ENCODE measurements at places on chromosomes 1 and 21.

GRCh38 chr1:53172426-53173128 lies 24.0 kb upstream of the CPT2 start:
- H3K36me3 ChIP-seq: no peaks in the 10 kb centered on the region
- no peak overlapping the region for H3K4me3 ChIP-seq
- no peak for DNase-seq
- no peak overlapping the region for H3K27ac ChIP-seq
- no peaks in the 10 kb centered on the region for H3K27me3 ChIP-seq
- H3K4me1 ChIP-seq: peaks cover 15% of the 10 kb centered on the region

DNA sequence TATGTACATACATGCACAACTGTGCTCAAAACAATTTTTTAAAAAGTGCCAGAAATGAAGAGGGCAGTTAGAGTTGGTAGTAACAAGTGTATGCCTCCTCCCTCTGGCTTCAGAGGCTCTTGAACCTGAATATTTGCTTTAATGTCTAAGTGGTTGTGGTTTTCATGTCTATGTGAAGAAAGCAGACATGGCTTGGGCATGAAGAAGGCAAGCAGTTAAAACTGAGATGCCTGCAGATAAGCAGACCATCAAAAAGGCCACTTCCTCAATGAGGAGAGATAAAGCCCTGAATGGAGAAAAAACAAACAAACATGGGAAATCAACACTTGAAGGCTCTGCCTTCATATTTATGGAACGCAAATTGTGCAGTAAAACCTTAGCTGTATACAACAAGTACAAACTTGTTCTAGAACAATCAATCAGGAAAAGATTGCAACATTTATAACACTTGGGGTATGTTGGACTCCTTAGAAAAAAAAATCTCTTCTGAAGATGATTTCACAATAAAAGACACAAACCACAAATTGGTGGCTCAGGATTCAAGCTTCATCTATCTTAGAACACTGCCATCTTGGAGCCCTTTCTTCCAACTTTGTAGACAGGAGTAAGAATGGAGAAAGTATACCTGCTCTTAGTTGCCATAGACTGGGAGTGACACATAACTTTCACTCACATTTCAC lies 52.7 kb upstream of the PLA2G4A start:
- H3K27ac ChIP-seq: no peak overlapping the region
- H3K4me3 ChIP-seq: no peak overlapping the region
- H3K4me1 ChIP-seq: no peaks in the 10 kb centered on the region
- H3K27me3 ChIP-seq: no peaks in the 10 kb centered on the region
- no peaks in the 10 kb centered on the region for H3K36me3 ChIP-seq

DNA sequence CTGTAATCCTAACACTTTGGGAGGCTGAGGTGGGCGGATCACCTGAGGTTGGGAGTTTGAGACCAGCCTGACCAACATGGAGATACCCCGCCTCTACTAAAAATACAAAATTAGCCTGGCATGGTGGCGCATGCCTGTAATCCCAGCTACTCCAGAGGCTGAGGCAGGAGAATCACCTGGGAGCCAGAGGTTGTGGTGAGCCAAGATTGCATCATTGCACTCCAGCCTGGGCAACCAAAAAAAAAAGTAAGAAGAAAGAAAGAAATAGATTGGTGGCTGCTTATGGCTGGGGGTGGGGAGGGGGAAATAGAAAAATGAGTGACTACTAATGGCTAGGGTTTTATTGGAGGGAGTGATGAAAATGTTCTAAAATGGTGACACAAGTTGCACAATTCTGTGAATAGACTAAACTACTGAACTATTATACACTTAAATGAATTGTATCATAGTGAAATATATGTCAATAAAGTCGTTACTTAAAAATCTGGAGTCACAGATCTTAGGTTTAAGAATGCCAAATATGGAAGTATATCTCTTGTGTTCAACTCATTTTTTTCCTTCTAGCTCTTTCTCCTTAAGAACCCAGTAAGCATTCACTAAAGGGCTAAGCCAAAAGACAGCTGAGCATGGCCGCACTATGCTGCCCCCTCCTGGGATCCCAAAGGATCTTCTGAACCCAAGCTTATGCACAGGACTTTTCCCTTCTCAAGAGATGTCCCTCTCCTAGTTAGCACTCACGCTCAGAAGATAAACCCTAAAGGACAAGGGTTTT lies 3.2 kb upstream of the NPL start:
- no peaks in the 10 kb centered on the region for H3K36me3 ChIP-seq
- H3K4me1 ChIP-seq: 0 out of 2 replicates have a peak, but pooled peaks cover 3% of the 10 kb centered on the region
- DNase-seq: peak; percentile 38
- H3K4me3 ChIP-seq: no peak overlapping the region
- H3K27me3 ChIP-seq: peaks cover 30% of the 10 kb centered on the region

- DNase-seq: no peak
- H3K27ac ChIP-seq: no peak overlapping the region
- peaks cover 13% of the 10 kb centered on the region for H3K27me3 ChIP-seq
- no peaks in the 10 kb centered on the region for H3K36me3 ChIP-seq
- no peaks in the 10 kb centered on the region for H3K4me1 ChIP-seq
These were observed 6.7 kb downstream of the HLX start for GRCh38 chr1:220885971-220886370.

DNA sequence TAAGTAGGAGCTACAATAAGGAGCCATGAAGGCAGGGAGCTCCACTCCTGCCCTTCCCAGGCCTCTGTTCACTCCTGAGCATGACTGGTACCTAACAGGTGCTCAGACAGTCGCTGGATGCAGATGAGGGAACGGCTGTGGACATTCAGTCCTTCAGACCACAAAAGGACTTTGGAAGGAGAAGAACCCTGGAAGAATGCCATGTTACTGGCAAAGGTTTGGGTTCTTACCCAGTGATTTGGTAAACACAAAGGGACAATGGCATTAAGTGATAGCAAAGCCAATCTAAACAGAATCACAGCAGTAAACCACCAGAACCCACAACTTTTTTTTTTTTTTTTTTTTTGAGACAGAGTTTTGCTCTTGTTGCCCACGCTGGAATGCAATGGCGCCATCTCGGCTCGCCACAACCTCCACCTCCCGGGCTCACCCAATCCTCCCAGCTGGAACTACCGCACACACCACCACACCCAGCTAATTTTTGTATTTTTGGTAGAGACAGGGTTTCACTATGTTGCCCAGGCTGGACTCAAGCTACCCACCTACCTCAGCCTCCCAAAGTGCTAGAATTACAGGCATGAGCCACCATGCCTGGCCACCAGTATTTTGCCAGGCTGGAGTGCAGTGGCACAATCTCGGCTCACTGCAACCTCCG lies 7.5 kb upstream of the CBR3 start:
- DNase-seq: no peak
- H3K27me3 ChIP-seq: no peaks in the 10 kb centered on the region

DNA sequence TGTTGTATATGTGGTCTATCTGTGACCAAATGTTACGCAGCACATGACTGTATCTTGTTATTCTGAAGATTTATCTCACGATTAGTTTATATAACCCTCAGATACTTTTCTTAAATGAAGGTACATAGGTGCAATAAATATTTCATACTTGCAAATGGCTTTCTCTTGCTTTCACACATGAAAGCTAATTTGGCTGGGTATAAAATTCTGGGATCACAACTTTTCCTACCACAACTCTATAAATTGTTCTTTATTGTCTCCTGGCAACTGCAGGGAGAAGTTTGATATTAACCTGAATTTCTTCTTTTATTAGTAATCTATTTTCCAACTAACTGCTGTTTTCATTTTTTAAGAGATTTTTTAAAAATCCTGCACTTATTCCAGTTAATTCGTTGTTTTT lies 58.9 kb downstream of the KCNK2 start:
- no peak overlapping the region for H3K27ac ChIP-seq
- H3K4me1 ChIP-seq: no peaks in the 10 kb centered on the region
- H3K4me3 ChIP-seq: no peak overlapping the region
- H3K27me3 ChIP-seq: no peaks in the 10 kb centered on the region
- no peak for DNase-seq
- no peaks in the 10 kb centered on the region for H3K36me3 ChIP-seq

DNA sequence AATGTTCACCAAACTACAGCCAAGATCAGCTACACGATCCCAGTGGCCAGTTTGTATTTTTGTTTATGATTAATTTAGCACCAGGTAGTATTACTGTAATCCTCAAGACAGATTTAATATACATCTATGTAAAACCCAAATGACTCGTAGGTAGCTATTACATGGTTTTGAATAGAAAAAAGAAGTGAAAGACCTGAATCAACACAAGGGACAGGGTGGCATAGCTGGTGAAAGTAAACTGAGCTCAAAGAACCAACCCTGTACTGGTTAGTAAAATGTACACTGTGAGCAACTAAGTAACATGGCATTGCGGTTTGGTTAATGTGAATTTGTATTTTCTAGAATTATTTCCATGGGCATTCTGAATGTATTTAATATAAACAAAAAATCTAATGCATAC lies 8.8 kb downstream of the GPATCH2 start:
- H3K27me3 ChIP-seq: no peaks in the 10 kb centered on the region
- no peak overlapping the region for H3K4me3 ChIP-seq
- H3K4me1 ChIP-seq: no peaks in the 10 kb centered on the region
- peaks cover 11% of the 10 kb centered on the region for H3K36me3 ChIP-seq
- no peak overlapping the region for H3K27ac ChIP-seq
- DNase-seq: no peak

DNA sequence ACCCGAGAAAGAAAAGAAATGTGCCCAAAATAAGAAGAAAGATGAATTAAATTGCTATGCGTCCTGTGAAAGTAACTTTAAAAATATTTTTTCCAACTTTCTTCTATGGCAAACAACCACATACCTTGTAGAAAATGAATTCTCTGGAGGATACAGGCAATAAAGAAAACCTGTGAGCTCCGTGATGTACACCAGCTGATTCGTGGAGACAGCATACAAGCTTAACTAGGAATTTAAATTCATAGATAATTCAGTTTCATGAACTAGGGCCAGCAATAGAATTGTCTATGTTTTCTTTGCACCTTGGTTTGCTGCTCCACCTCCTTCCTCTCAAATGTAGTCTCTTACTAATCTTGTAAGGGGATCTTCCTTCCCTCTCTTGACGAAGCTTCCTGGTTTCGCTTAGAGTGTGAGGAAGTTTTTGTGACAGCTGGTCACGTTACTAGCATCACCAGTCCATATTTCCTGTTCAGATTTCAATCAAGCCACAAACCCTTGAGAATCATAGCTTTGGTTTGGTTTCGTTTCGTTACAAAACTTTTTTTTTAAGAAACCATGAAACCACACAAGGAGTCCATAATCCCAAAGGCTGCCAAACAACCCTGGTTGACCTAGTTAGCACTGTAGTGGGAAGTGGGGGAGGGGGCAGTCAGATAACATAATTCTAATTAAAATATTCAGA lies 35.8 kb downstream of the GREM2 start:
- H3K27me3 ChIP-seq: no peaks in the 10 kb centered on the region
- no peaks in the 10 kb centered on the region for H3K4me1 ChIP-seq
- peak overlapping the region; percentile 1 for H3K4me3 ChIP-seq

GRCh38 chr1:234611225-234611846 lies 1.4 kb upstream of the IRF2BP2 start:
- peaks cover 12% of the 10 kb centered on the region for H3K36me3 ChIP-seq
- H3K27ac ChIP-seq: peak overlapping the region; percentile 100
- H3K4me3 ChIP-seq: peak overlapping the region; percentile 43
- no peaks in the 10 kb centered on the region for H3K27me3 ChIP-seq

DNA sequence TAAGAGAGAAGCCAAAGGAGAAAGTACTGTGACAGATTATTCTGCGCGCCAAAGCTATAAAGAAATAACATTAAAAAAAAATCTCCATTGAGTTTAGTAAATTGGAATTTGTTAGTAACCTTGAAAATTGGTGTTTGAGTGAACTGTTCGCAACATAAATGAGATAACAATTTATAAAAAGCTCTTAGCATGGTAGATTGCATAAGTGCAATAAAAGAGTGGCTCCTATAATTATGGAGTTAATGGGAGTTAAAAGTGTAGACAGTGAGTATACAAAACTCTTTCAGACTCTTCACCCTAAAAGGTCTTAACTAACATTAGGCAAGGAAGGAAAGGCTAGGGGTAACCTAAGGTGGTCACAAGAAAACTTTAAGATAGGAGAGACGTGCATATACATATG lies 50.6 kb downstream of the RPRD2 start:
- DNase-seq: no peak
- 0 out of 2 replicates have a peak, but pooled peaks cover 2% of the 10 kb centered on the region for H3K36me3 ChIP-seq
- H3K4me3 ChIP-seq: no peak overlapping the region
- H3K4me1 ChIP-seq: no peaks in the 10 kb centered on the region
- no peaks in the 10 kb centered on the region for H3K27me3 ChIP-seq

- no peak overlapping the region for H3K4me3 ChIP-seq
- no peak for DNase-seq
- H3K4me1 ChIP-seq: no peaks in the 10 kb centered on the region
- H3K36me3 ChIP-seq: no peaks in the 10 kb centered on the region
These were observed 16.5 kb upstream of the CFHR5 start for GRCh38 chr1:196960854-196961253.

- no peak for DNase-seq
- H3K4me1 ChIP-seq: no peaks in the 10 kb centered on the region
- H3K36me3 ChIP-seq: no peaks in the 10 kb centered on the region
- H3K27ac ChIP-seq: no peak overlapping the region
- no peaks in the 10 kb centered on the region for H3K27me3 ChIP-seq
These were observed 22.0 kb downstream of the BRINP3 start for GRCh38 chr1:190455631-190456030.

DNA sequence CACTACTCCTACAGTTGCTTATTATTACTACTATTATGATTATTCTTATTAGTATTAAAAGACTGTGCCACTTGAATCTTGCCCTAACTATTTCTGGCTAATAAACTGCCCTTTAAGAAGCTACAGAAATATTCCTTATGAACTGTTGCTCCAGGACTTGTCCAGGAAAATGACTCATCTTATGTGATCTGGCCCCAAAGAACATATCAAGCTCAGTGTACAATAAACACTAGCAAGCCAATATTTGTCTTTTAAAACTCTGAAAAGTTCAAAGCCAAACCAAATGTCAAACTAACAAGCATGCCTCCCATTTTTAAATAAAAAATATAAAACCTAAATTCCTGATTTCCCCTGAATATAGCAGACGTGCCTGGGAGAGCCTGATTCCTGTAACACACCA lies 88.7 kb upstream of the SIM2 start:
- H3K4me3 ChIP-seq: no peak overlapping the region
- H3K36me3 ChIP-seq: no peaks in the 10 kb centered on the region
- H3K27me3 ChIP-seq: peaks cover 13% of the 10 kb centered on the region
- H3K27ac ChIP-seq: no peak overlapping the region
- H3K4me1 ChIP-seq: no peaks in the 10 kb centered on the region

GRCh38 chr1:15016526-15016925 lies 137.0 kb upstream of the TMEM51 start:
- no peaks in the 10 kb centered on the region for H3K36me3 ChIP-seq
- no peaks in the 10 kb centered on the region for H3K27me3 ChIP-seq
- H3K4me3 ChIP-seq: no peak overlapping the region
- H3K4me1 ChIP-seq: no peaks in the 10 kb centered on the region

- DNase-seq: no peak
- no peaks in the 10 kb centered on the region for H3K36me3 ChIP-seq
- no peaks in the 10 kb centered on the region for H3K4me1 ChIP-seq
- no peak overlapping the region for H3K4me3 ChIP-seq
These were observed 70.3 kb upstream of the TINAGL1 start for GRCh38 chr1:31505911-31506497.

DNA sequence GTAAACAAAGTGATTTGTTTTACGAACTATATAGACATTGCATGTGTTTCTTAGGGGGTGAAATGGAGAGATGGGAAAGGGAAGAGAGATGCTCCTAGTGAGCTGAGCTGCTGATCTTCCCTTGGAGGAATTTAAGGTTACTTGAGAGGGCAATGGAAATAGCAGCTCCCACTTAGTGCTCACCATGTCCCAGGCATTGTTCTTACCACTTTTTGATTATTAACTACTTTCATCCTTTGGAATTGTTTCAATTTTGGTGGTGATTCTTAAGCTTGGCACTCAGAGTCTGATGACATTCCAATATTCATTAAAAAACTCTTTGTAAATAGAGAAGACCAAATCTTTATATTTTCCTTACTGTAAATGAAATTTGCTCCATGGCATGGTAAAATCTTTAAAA lies 124.9 kb downstream of the ITSN1 start:
- H3K27me3 ChIP-seq: no peaks in the 10 kb centered on the region
- DNase-seq: no peak
- no peak overlapping the region for H3K27ac ChIP-seq
- no peak overlapping the region for H3K4me3 ChIP-seq

Measured in Panc1 (cell line).